ENCODE measurements at places on chromosomes 12 and 14.
A peak's percentile ranks its signal among the peaks of the same experiment; 100 is the strongest.

DNA sequence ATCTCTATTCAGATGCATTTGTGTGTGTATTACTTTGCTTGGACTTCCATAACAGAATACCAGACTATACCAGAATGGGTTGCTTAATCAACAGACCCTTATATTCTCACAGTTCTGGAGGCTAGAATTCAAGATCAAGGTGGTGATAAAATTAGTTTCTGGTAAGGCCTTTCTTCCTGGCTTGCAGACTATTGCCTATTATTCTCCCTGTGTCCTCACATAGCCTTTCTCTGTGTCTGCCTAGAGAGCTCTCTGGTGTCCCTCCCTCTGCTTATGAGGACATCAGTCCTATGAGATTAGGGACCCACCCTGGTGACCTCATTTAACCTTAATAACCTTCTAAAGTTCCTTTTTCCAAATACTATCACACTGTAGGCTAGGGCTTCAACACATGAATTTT is 106.0 kb downstream of the FAR2 start:
- no peaks in the 10 kb centered on the region for H3K36me3 ChIP-seq
- no peaks in the 10 kb centered on the region for H3K27me3 ChIP-seq
- H3K4me3 ChIP-seq: no peak overlapping the region
- no peak for DNase-seq

GRCh38 chr12:41333974-41334373 is 145.9 kb downstream of the PDZRN4 start:
- DNase-seq: no peak
- H3K27me3 ChIP-seq: no peaks in the 10 kb centered on the region
- no peaks in the 10 kb centered on the region for H3K4me1 ChIP-seq
- H3K27ac ChIP-seq: no peak overlapping the region
- H3K36me3 ChIP-seq: no peaks in the 10 kb centered on the region

DNA sequence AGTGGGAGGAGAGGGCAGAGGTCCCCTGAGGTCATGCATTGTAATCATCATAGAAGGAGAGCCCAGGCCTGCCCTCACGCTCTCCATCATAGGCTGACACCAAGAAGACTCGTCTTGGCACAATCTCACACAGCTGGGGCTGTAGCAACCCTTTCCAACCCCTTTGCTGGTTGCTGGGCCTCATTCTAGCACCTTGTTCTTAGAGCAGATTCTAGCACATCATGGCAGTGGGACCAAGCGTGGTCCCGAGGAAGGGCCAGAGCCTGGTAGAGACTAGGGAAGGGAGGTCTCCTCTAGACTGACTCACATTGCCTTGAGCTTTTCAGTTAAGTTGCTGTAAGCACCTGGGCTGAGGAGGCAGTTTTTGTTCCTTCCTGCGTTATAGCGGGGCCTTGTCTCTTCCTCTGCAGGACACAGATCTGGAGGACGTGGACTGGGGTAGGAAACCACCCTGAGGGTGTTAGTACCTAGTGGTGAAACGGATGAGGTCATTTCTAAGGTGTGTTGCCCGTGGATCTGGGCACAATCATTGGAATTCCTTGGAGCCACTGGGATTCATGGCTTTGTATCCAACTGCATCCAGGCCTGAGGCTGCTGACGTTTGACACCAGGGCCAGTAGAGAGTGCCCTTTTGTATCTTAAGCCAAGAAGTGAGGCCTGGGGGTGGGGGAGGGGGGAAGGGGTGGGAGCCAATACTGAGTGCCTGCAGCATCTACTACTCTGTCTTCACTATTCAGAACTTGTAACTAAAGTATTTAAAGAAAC is 19.9 kb downstream of the RPS6KL1 start:
- no peaks in the 10 kb centered on the region for H3K27me3 ChIP-seq
- no peak for DNase-seq
- no peak overlapping the region for H3K4me3 ChIP-seq
- H3K4me1 ChIP-seq: no peaks in the 10 kb centered on the region

DNA sequence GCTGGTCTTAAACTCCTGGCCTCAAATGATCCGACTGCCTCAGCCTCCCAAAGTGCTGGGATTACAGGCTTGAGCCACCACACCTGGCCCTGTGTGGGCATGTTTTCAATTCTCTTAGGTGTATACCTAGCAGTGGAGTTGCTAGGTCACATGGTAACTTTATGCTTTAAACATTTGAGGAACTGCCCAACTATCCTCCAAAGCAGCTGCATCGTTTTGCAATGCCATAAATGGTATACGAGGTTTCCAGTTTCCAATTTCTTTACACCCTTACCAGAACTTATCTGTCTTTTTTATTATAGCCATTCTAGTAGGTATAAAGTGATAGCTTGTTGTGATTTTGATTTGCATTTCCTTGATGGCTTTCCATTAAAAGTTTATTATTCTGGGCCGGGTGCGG is 25.1 kb downstream of the RBMS2 start:
- H3K4me1 ChIP-seq: no peaks in the 10 kb centered on the region
- H3K36me3 ChIP-seq: peaks cover 2% of the 10 kb centered on the region
- H3K27ac ChIP-seq: no peak overlapping the region
- no peak overlapping the region for H3K4me3 ChIP-seq
- no peak for DNase-seq

DNA sequence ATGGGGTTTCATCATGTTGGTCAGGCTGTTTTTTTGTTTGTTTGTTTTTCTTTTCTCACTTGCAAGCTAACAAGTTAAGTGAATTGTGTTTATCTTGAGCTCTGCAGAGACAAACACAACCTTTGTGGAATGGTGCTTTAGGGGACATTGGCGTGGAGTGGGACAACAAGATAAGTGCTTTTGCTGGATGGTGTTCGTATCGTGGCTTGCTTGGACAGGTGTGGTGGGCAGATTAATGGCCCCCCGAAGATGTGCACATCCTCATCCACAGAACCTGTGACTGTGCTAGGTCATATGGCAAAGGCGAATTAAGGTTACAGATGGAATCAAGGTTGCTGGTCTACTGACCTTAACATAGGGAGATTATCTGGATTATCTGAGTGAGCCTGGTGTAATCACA is 7.0 kb downstream of the MLXIP start:
- peaks cover 2% of the 10 kb centered on the region for H3K36me3 ChIP-seq
- no peaks in the 10 kb centered on the region for H3K27me3 ChIP-seq
- no peak overlapping the region for H3K4me3 ChIP-seq
- H3K27ac ChIP-seq: no peak overlapping the region
- DNase-seq: no peak

DNA sequence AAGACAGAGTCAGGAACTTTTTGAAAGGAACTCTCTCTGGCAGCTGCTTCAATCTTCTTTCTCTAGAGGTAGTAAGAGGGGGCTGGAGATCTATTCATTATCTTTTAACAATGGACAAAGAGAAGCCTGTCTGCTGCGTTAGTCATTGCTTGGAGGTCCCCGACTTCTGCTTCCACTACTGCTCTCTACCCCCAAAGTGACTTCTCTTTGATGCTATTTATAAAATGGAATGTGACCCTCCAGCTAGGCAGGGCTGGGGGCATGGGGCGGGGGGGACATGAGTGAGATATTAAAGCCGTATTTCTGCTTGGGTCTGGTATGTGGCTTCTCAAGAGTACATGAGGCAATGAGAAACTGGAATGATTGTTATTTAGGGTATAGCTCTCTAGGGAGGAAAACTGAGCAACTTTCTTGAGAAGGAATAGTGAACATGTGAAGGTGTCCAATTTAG is 41.4 kb upstream of the NUDT4 start:
- no peaks in the 10 kb centered on the region for H3K4me1 ChIP-seq
- no peak overlapping the region for H3K27ac ChIP-seq
- H3K36me3 ChIP-seq: no peaks in the 10 kb centered on the region
- no peaks in the 10 kb centered on the region for H3K27me3 ChIP-seq
- no peak for DNase-seq

DNA sequence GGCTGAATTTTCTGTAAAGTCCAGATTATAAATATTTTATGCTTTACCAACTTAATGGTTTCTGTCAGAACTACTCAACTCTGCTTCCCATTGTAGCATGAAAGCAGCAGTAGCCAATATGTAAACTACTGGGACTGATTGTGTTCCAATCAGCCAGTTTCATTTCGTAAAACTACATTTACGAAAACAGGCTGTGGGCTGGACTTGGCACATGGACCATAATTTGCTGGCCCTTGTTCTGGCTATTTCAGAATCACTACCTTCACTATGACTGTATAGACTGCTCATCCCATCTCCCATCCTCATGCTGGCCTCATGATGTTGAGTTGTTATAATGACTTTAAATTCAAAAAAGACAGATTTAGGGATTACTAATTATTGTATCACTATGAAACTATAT is 38.7 kb downstream of the FAR2 start:
- H3K27ac ChIP-seq: no peak overlapping the region
- no peaks in the 10 kb centered on the region for H3K4me1 ChIP-seq
- H3K4me3 ChIP-seq: no peak overlapping the region

- H3K36me3 ChIP-seq: no peaks in the 10 kb centered on the region
- H3K27ac ChIP-seq: no peak overlapping the region
- no peak for DNase-seq
Measured at GRCh38 chr12:51389302-51389999, 1.8 kb downstream of the GALNT6 start.

DNA sequence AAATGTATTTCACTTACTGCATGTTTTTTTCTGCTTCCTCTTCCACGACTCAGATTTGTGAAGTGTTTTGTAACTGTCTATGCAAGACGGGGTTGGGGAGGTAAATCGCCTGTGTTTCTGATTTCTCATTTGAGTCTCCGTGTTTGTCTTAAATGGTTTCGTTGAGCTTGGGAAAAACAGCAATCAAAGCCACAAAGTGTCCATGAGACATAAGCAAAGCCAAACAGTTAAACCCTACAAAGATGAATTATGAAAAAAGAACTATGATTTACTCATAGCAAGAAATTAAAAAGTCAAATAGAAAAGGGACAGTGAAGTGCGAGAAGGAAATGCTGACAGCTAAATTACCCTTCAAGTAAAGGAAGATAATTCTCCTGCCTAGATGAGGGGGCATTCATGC is 164.3 kb upstream of the TMPO start:
- no peaks in the 10 kb centered on the region for H3K27me3 ChIP-seq
- H3K4me3 ChIP-seq: no peak overlapping the region
- no peak overlapping the region for H3K27ac ChIP-seq

- peaks cover 3% of the 10 kb centered on the region for H3K27me3 ChIP-seq
- no peak overlapping the region for H3K27ac ChIP-seq
- H3K36me3 ChIP-seq: no peaks in the 10 kb centered on the region
- no peak for DNase-seq
Measured at GRCh38 chr14:104602315-104602932, 2.1 kb downstream of the TMEM179 start.

DNA sequence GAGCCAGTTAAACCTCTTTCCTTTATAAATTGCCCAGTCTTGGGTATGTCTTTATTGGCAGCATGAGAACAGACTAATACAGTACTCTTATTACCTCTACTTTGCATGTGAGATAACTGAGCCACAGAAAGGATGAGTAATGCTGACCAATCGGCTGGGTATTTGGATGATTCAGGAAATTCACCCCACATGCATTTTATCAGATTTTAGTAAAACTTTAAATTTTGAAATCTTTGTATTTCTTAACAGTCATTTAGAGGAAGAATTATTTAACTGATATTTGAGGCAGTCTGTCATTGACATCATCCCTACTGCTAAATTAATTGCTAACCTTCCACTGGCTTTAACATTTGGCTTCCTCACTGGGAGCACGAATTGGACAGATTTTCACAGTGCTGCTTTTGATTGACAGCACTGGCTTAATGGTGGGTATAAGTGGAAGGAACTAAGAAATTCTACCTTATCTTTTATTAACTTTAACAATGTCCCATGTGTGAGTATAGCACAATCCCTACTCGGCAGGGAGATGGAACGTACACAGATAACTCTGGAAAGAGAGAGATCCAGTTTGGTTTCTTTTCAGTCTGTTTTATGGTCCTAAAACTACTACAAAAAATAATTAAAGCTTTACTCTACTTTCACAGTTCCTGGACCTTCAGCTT is 261.0 kb downstream of the DACT1 start:
- H3K4me1 ChIP-seq: no peaks in the 10 kb centered on the region
- peak; percentile 5 for DNase-seq
- H3K36me3 ChIP-seq: no peaks in the 10 kb centered on the region
- no peak overlapping the region for H3K4me3 ChIP-seq
- H3K27ac ChIP-seq: no peak overlapping the region

DNA sequence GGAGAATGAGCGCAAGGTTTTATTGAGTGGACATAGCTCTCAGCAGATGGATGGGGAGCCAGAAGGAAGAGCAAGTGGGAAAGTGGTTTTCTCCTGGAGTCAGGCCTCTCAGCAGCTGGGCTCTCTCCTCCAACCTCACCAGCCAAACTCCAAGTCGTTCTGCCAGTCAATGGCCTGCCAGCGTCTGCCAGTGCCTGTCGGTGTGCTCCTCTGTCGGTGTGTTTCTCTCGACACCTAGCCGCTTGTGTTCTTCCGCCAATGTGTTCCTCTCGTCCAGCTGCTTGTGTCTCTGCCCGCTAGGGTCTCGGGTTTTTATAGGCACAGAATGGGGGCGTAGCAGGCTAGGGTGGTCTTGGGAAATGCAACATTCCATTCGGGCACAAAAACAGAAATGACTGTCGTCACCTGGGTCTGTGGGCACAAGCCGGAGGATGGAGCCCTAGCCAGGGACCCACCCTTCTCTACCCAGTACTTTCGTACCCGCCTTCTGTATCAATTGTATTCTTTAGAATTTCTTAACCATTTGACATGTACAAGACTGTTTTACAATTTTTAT is 1365.4 kb downstream of the FSCB start:
- no peak for DNase-seq
- H3K4me1 ChIP-seq: no peaks in the 10 kb centered on the region
- no peak overlapping the region for H3K4me3 ChIP-seq

- H3K4me1 ChIP-seq: no peaks in the 10 kb centered on the region
- peaks cover 2% of the 10 kb centered on the region for H3K27me3 ChIP-seq
- DNase-seq: peak; percentile 65
- H3K36me3 ChIP-seq: no peaks in the 10 kb centered on the region
Measured at GRCh38 chr12:107131832-107132616, 38.7 kb upstream of the CRY1 start.

DNA sequence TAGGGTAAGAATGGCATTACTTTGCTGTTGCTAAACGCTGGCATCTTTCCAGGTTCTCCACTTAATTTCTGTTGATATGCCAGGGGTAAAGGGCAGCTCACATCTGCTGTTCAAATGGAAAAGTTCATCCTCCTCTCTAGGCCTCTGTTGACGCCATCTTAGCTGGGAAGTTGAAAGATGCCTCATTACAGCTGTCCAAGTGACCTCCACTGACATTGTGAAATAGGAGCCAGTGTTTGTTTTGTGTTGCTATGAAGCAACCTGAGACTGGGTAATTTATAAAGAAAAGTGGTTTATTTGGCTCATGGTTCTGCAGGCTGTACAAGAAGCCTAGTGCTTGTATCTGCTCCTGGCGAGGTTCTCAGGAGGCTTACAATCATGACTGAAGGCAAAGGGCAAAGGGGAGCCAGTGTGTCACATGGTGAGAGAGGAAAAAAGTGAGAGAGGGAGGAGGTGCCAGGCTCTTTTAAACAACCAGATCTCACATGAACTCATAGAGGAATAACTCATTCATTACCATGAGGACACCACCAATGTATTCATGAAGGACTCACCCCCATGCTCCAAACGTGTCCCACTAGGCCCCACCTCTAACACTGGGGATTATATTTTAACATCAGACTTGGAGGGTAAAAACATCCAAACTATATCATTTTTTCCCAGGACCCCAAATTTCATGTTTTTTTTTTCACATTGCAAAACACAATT is 3.2 kb upstream of the ADAM21 start:
- H3K4me3 ChIP-seq: no peak overlapping the region
- no peaks in the 10 kb centered on the region for H3K36me3 ChIP-seq
- no peaks in the 10 kb centered on the region for H3K27me3 ChIP-seq
- no peak overlapping the region for H3K27ac ChIP-seq
- no peaks in the 10 kb centered on the region for H3K4me1 ChIP-seq

All from endothelial cell of umbilical vein (primary cell).